Mammary epithelial cell (primary cell): ENCODE measurements at places on chromosomes 5 and 9.

DNA sequence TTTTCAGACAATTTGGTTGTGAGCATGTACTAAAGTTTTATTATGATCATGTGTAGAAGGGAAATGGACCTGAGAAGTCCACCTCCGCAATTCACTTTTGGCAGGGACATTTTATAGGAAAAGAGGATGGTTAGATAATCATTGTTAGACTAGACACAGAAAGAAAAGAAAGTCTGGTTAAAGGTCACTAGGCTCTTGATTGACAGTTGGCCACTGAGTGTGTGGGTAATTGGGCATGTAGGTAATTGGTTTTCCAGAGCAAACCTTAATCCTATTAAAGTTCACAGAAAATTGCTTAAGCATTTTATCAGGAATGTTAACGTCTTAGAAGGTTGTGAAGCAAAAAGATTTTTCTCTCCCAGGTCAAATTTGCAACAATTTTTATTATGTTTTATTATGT is 158.5 kb upstream of the CLINT1 start:
- no peak for DNase-seq

- no peak for DNase-seq
These were observed 66.0 kb upstream of the CKMT2 start for GRCh38 chr5:81167078-81167477.

DNA sequence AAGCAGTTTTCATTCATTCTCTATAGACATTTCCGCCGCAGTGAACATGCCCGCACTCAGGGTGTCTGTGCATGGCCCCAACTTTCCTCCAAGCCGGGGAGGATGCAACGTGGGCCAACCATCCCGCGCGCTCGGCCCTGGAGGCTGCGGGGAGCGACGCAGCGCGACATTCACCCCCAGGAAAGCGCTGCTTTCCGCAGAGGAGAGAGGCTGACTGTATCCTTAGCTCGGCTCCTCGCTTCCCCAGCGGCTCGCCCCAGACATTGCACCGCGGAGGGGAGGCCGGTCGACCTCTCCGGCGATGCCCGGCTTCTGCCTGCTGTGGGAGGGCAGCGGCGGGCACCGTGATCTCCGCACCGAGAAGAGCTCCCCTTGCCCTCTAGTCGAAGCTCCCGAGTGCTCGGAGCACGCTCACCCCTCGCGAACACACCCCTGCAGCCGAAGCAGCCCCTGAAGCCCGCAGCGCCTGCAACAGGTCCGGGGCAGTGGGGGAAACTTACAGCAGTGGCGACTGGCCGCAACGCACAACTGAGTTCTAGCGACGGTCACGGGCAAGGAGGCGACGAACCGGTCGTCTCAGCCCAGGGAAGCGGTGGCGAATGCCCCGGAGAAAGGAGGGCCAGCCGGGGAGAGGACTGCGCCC is 600 bp downstream of the ENC1 start:
- DNase-seq, result no peak

- DNase-seq, result no peak
These were observed 101.7 kb upstream of the TBC1D2 start for GRCh38 chr9:98356953-98357690.

- DNase-seq, result no peak
These were observed 75.1 kb upstream of the IER5L start for GRCh38 chr9:129252937-129253802.

DNA sequence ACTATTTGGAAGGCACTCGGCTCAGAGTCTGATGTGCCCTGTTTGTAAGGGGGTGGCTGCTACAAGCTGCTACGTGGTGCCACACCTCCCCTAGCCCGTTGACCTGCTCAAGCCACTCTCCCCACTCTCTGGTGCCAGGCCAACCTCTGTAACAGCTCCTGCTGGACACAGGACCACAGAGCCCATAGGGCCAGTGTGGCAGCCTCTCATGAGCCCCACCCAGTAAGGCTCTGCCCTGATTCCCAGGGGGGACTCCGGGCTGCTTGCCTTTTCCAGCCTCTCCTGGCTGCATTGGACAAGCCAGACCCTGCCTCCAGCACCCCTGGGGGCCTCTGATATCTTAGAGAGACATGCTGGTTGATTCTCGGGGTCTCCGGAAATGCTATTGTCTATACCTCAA is 53.3 kb upstream of the ANGPTL2 start:
- DNase-seq, result no peak

- DNase-seq, result no peak
These were observed 76.6 kb downstream of the RORB start for GRCh38 chr9:74573640-74574191.

- no peak for DNase-seq
These were observed 164.5 kb downstream of the MED27 start for GRCh38 chr9:131915181-131915580.

GRCh38 chr5:50420343-50420935 is 20.6 kb downstream of the EMB start:
- DNase-seq, result no peak

- DNase-seq, result no peak
These were observed 128.6 kb downstream of the MYO10 start for GRCh38 chr5:16807547-16807864.

- peak; percentile 85 for DNase-seq
These were observed 119.7 kb upstream of the TARS1 start for GRCh38 chr5:33321026-33321425.

DNA sequence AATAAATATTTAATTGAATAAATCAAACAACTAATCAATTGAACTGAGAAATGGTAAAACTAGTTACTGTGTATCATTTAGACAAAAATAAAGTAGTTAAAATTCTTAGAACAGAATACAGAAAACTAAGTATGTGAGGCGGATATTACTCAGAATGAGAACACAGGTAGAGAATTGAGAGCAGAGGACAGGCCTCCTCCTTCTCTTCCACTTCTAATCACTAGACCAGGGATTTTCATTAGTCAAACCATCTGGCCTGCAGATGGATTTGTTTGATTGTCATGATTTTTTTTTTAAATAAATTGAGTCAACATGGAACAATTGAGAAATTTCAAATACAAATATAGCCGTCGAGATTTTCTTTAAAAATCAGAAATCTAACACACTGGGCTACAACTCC is 198.6 kb upstream of the HMHB1 start:
- no peak for DNase-seq

DNA sequence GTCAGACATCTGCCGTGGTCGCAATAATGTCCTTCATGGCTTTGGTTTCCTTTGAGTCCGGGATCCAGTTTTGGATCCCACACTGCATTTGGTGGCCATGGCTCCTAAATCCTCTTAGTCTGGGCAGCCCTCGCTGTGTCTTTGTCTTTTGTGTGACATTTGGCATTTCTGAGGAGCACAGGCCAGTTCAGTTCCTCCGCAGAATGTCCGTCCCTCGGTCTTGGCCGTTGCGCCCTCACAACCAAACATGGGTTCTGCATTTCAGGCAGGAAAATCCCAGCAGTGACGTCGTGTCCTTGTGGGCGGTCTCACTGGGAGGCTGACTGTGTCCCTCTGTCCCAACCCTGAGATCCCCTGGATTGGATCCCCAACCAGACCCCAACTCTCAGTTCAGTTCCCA is 172.9 kb upstream of the PPP1R26 start:
- no peak for DNase-seq

DNA sequence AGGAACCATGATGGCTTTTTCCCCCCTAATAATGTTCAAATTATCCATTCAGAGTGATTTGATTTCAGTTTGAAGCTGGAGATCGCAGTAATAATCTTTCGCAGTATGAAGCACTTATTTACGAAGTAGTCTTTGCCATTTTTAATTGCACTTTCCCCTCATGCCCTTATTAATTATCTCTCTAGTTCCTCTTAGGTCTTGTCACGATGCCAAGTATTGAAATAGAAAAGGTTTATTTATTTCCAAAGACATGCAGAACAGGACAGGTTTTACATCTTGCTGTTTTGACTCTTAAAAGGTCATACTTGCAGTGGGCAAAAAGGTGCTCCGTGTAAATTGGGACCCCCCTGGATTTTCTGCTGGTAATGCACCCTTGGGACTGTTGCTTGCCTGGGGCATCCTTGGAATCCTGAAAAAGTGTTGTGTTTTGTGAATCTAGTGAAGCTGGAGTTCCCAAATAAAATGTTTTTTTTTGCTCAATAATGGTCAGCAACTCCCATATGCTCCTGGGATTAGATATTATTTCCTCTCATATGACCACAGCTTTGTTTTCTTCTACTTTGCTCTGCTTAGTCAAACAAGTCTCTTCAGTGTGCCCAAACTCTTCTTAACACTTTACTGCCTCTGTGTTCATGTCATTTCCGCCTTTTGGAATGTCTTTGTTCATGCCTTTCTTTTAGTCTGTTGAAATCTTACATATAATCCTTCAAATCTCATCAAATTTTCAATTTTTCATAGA is 278.3 kb downstream of the TMEM38B start:
- DNase-seq, result no peak

- DNase-seq, result peak; percentile 40
These were observed 48.2 kb downstream of the KIF2A start for GRCh38 chr5:62354028-62354874.

DNA sequence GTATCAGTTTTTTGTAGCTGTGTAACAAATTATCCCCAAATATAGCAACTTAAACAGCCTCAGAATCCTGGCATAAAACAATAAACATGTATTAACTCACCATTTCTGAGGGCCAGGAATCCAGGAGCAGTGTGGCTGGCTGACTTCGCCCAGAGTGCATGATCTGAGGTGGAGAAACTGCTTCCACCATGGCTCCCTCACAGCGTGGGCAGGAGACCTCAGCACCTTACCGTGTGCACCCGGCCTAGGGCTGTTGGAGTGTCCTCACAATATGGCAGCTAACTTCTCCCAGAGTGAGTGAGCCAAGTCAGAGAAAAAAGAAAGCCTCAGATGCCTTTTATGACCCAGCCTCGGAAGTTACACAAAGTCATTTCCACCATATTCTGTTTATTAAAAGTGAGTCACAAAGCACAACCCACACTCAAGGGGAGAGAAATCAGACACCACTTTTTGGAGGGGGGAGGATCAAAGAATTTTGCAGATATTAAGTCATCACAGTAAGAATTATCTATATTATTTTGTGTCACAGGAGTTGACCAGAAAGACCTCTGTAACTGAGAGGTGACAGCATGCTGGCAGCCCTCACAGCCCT is 59.6 kb downstream of the TSTD2 start:
- DNase-seq, result no peak

- peak; percentile 82 for DNase-seq
These were observed 71.9 kb downstream of the MAP1B start for GRCh38 chr5:72179028-72179815.

GRCh38 chr5:84816160-84816559 is 431.5 kb upstream of the EDIL3 start:
- DNase-seq, result no peak

- peak; percentile 61 for DNase-seq
These were observed 470.5 kb downstream of the PLK2 start for GRCh38 chr5:57989378-57989777.

DNA sequence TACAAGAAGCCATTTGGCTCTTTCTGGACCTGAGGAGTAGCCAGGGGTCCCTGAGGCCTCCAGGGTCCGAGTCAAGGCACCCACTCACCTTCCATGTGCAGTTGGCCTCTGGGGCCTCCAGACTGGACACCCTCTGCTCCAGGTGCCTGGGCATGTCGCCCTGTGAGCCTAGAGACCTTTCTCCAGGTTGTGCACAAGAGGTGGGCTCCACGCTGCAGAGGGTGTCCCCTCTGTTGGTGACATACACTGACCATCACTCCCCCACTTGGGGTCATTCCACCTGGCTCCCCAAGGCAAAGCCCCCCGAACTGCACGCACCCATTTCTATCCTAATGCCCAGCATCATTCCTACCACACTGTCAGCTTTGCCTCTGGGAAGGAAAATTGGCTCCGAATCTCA is 48.8 kb downstream of the RASGEF1C start:
- no peak for DNase-seq

DNA sequence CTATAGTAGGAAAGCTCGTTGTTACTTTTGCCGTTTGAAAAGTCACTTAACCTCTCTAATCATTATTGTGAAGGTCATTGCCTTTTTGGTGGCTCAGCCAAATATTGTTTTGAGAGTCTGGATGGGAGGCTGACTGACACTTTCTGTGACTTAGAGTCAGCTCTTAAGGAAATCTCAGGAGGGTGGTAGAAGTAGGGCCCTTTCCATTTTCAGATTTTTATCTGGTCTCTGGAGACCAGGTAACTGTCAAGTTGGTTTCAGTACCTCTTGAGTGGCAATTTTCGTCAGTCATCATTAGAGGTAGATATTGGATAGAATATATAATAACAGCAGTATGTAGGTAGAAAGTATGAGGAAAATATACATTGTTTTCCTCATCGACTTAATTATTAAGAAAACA is 23.3 kb downstream of the UGCG start:
- DNase-seq, result no peak

GRCh38 chr9:32738501-32739172 is 44.7 kb upstream of the TMEM215 start:
- DNase-seq, result peak; percentile 86

DNA sequence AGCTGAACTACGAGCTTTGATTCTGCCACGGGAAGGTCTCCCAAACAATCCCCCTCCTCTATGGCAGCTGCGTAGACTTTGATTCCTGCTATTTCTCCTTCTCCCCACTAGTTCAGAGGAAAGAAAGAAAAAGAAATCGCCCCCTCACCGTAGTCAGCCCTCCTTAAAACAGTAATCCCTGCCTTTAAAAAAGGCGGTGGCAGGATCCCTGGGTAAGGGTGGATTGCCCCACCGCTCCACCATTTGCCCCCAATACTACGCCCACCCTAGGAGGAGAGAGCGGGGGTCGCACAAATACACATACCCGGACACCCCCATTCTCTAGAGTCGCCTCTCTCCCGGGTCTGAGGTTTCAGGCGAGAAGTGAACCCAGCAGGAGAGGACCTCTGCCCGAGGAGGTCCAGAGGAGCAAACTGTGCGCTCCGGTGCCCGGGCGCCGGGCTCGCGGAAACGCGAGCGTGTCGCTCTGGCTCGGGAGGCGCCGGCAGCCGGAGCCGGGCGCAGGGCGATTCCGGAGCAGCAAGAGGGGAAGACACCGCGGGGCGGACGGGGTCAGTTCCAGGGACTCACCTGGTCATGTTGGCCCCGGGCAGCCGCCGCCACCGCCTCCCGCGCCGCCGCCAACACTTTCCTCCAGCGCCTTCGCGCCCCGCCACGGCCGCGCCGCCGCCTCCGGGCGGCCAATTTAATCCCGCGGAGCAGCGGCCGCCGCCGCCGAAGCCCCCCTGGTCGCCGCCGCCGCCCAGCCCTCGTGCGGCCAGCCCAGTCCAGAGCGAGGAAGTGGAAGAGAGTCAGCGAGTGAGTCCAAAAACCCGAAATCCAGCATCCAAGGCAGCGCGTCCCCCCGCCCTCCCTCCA is 1057.7 kb upstream of the DMAC1 start:
- peak; percentile 3 for DNase-seq

DNA sequence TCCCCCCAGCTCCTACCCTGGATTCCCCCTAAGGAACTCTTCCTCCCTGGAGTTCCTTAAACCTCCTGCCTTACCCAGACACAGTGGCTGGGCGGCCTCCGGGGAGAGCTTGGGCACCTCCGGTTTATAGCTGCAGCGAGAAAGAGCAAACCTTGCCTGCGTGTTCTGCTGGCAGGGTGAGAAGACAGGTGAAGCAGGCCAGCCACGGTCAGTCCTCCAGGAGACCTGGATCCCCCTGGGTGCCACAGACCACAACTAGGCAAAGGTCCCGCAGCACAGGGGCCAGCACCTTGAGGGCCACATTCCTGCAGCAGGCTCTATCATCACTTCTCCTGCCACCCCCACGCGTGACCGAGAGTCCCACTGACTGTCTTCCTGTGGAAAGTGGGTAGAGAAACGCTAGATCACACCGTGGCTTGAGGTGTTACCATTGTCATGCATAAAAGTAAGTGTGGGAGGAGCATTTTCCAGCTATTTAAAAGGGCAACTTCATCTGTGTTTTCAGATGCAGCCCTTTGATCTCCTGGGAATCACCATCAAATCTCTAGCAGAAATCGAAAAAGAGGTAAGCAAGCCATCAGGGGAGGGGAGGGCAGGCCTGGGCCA is 130.2 kb upstream of the LMX1B start:
- no peak for DNase-seq
